Non-pigmented ciliary epithelial cell (primary cell): ENCODE measurements at places on chromosomes 7 and 10.

DNA sequence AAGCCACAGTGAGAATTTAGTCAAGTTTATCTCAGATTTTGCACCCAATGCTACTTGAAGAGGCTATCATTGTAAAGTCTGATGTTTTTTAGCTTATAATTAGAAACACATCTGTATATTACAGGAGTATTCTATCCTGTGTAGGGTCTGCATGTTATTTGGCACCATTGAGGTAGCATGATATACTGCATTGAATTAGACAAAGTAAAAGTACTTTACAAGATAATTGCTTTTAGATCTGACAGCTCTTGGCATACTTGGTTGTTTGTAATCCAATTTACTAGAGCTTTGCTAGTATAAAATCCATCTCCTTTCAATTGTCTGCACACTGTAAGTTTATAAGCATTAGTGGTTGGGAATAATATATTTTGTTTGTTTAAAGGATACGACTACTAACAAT, 714.3 kb downstream of the ANKRD7 start:
- DNase-seq = no peak

DNA sequence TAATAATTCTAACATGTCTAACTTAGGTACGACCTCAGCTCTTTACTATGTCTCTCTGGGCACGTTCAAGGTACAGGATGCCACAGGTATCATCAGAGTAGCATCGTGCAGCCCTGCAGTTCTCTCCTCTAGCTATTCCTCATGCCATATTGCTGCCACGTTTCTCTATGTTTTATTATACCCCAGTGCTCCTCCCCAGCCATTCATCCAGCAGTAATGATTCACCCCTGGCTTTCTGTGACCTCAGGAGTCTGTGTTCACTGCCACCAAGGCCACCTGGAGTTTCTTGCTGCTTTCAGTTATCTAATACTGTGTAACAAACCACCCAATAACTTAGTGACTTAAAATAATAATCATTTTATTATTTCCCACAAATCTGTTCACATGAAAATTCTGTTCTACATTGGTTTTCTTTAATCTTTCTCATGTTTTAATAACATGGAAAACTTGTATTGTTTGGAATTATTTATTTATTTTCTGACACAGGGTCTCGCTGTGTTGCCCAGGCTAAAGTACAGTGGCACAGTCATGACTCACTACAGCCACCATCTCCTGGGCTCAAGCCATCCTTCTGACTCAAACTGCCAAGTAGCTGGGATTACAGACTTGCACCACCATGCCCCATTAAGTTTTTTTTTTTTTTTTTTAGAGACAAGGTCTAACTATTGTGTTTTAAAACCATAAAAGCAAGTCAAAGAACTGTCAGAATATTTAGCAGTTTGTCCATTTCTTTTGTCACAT, 21.8 kb downstream of the REEP3 start:
- no peak for DNase-seq

DNA sequence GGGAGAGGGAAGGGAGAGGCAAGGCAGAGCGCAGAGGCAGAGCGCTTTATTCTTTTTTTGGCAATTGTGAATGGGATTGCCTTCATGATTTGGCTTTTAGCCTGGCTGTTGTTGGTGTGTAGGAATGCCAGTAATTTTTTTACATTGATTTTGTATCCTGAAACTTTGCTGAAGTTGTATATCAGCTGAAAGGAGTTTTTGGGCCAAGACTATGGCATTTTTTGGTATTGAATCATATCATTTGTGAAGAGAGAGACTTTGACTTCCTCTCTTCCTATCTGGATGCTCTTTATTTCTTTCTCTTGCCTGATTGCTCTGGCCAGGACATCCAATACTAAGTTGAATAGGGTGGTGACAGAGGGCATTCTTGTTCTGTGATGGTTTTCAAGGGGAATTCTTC, 291.3 kb downstream of the REEP3 start:
- no peak for DNase-seq

DNA sequence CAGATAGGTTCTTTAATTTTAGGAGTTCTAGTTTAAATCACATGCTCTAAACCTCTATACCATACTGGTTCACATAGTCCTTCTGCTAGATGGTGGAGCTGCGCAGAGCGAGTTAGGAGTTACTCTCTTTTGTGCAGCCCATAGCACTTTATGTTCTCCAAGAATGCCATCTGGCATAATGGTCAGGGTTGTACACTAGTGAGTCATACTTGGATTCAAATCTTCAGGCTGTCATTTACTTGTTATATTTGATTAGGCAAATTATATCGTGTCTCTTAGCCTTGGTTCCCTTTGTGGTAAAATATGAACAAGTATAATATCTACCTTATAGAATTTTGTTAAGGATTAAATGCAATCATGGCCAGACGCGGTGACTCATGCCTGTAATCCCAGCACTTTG, 1078.3 kb downstream of the NRG3 start:
- no peak for DNase-seq

DNA sequence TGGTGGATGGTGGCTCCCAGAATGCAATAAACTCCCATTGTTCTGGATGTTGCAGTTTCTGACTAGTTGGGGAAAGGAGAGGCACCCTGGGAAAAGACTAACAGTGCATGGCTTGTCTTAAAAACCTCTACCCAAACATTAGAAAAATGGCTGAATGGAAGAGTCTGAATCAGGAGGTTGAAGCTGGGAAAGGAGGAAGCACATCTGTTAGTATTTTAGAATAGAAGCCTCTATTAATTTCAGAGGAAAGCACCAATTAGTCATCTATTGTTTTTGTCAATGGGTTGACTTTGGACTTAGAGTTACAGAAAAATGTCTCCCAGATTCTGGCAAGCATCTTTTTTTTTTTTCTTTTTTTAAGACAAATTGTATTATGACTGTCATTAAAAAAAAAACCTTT, 56.1 kb upstream of the ELMO1 start:
- DNase-seq = no peak

DNA sequence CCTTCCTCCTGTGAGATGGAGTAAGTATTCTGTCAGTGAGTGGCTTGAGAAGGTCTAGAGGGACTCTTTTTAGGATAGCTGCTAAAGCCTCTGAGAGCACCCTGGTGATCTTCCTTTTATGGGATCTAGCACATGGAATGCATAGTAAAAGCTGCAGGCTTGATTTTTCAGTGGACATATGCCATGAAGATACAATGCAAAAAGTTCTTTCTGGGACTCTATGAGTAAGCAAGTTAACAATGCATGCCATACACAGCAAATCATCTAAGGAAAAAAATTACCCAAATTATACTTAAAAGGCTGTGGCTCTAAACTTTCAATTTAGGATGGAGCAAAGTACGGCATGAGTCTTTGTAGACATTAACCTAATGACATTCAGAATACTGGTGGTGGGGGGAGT, 154.5 kb downstream of the SGMS1 start:
- no peak for DNase-seq

DNA sequence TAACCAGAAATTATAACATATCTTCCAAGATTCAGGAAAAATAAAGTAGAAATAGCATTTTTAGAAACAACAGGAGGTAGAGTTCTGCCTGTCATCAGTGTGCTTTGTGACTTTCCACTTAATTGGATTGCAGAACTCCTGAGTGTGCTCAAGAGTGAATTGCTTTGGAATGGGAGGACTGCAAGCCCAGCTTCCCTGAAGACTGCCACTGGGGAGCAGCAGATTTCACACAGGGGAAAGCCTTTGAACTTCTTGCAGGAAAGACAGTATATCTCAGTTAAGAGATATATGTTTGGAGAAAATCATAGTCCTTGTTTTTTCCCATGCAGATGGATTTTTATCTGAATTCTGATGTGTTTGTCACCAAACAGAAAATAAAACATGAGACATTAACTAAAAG, 124.5 kb downstream of the TMEM168 start:
- DNase-seq = no peak

GRCh38 chr10:23063045-23063972, 32.1 kb upstream of the MSRB2 start:
- no peak for DNase-seq

DNA sequence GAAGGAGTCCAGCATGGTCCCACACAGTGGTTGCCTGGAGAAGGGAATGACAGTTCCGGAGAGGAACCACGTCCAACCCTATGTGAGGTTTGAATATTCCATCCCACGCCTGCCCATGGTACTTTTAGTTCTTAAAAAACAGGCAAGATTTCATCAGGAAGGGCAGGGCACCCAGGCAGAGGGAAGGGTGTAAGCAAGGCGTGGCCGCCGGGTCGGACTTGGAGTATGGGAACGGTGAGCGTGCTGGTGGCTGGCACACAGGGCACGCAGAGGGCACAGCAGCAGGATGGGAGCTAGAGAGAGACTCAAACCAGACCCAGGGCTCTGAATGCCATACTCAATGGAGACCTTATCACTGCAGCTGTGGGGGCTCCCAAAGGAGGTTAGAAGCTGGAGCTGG, 34.3 kb downstream of the FAM53B start:
- DNase-seq = no peak

- DNase-seq = no peak
Observed at GRCh38 chr7:101531726-101532357, 97.3 kb downstream of the MYL10 start.

GRCh38 chr7:30247541-30248401, 36.6 kb upstream of the ZNRF2 start:
- no peak for DNase-seq

DNA sequence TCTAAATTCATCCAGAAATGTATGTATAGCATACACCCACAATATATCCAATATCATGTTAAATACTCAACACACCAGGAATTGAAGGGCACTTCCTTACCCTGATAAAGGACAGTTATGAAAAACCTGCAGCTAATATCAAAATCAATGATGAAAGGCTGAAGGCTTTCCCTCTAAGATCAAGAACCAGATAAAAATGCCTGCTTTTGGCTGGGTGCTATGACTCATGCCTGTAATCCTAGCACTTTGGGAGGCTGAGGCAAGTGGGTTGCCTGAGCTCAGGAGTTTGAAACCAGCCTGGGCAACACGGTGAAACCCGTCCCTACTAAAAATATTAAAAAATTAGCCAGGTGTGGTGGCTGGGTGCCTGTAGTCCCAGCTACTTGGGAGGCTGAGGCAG, 21.6 kb upstream of the UPP1 start:
- DNase-seq = no peak

DNA sequence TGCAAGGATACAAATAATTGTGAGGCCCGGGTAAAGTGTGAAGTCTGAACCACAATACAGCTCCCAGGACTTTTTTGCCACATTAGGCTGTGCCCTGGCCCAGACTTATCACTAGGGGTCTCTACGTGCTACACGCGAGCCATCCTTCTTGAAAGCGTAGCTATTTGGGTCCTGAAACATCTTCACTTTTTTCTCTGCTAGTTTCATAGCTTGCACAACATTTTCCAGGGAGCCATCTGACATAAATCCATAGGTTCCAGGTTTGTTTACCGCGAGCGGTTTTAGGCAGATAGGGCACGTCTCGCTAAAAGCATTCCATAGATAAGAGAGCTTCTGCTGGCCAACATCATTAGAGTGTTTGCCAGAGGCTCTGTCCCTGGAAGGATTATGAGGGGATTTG, 226.5 kb downstream of the RPS24 start:
- DNase-seq = no peak

DNA sequence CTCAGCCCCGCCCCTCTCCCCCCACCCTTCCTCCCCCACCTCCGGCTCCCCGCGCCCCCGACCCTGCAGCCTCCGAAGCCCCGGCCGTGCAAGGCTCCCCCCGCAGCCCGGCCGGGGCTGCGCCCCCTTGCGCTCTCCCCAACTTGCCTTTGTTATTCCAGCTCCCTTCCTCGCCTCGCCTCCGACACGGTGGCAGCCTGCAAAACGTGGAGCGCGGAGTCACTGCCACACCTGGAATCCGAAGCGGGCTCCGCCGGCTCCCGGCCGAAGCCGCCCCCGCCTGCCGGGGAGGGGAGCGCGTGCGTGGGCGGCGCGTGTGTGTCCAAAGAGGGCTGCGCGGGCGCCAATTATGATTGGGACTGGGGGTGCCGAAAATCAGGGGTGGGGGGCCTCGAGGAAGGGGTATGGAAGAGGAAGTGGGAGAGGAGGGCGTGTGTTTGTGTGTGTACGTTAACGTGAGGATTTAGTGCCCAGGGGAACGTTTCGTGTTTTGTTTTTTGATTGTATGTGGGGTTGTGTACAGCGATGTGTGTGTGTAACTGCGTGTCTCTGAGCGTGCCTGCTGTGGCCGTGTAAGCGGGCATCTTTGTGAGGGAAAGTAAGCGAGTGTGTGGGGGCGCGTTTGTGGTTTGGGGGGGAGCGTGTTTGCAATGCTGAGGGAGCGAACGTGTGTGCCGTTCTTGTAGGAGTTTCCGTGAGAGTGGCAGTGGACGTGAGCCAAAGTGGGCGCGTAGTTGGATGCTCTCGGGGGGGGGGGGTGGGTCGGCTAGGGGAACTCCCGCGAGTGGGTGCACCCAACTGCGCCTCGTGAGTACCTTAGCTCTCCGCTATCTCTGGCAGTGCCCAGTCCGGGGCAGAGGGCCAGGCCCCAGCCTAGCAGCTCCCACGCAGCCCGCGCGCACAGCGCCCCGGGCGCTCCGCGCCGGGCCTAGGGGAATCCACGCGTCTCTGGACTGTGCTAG, 1.2 kb upstream of the ZMIZ1 start:
- DNase-seq = no peak

DNA sequence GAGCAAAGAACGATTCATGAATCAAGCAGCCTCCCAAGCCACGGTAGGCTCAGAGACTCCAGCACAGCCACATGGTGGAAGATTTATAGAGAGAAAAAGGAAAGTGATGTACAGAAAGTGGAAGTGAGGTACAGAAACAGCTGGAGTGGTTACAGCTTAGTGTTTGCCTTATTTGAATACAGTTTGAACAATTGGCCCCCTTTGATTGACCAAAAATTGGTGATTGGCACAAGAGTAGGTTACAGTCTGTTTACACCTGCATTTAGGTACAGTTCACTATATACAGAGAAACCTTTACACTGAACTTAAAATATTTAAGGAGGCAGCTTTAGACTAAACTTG, 136.4 kb upstream of the ASAH2 start:
- no peak for DNase-seq

DNA sequence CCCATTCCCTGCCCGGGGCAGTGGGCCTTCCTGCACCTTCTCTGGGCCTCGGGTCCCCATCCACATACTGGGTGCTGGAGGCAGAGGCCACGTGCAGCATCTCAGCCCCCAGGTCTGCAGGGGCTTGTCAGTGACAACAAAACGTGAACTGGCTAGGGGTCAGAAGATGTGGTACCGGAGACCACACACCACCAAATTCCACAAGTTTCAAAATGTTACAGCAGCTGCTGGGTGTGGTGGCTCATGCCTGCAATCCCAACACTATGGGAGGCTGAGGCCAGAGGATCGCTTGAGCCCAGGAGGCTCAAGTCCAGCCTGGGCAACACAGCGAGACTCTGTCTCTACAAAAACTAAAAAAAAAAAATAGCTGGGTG, 62.1 kb upstream of the DNAAF5 start:
- no peak for DNase-seq

GRCh38 chr7:78429878-78430277, 631.3 kb downstream of the PHTF2 start:
- DNase-seq = no peak
